ENCODE measurements at places on chromosomes 6 and 20.

- DNase-seq = no peak
Measured at GRCh38 chr6:42498473-42499128, 46.9 kb upstream of the TRERF1 start.

DNA sequence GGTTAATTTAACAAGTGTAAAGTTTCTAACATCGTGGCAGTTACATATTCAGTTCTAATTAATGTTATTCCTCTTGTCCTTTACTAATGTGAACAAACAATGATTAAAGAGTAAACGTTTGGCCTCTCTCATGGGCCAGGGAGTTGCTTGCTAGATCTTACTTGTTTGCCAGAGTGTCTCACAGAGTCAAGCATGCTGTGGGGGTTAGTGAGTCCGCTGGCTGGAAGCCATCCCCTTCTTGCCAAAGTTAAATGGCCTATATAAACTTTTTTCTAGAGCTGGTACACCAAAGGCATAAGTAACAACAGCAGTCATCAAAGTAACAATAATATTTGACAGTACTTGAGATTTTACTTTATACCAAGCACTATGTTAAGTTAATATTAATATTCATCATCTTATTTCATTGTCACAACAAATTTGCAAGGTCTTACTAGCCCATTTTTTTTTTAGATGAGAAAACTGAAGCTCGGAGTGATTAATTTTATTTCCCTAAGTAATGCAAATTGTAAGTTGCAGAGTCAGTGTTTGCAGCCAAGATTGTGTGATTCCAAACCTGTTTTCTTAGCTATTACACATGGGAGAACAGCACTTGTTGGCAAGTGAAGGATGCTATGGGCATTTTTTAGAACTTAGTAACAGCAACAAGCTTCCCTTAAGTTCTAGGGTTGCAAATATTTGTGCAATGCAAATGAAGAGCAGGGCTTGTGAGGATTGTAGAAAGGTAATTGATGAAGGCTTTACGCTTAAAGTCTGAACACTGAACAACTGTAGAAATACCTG is 224.5 kb downstream of the RFPL4B start:
- no peak for DNase-seq

- no peak for DNase-seq
Measured at GRCh38 chr6:24927277-24927955, 8.3 kb downstream of the RIPOR2 start.

GRCh38 chr6:157690441-157691210 is 132.4 kb upstream of the SNX9 start:
- peak; percentile 45 for DNase-seq

DNA sequence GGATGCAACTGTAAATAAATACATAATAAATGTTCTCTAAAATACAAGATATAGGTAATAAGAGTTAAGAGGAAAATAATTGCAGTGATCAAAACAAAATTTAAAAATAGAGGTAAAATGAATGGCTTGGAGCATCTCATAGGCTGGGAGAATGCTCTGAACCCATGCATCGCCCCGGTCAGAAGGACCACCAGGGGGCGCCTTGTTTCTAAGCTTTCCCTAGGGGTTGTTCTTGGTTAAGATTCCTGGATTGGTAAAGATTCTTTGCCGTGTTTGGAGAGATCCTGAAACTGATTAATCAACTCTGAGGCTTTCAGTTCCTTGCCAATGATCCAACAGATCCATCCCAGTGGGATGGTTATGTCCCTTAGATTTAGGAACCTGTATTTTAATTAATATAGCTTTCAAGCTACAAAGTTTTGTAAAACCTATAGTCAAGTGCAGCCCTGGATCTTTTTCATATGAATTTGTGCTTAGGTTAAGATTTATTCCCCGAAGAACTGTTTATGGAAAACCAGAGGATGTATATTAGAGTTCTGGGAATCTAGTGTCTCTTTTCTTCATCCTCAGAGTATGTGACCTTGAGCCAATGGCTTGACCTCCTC is 45.3 kb upstream of the PRELID3B start:
- peak; percentile 80 for DNase-seq

- peak; percentile 22 for DNase-seq
Measured at GRCh38 chr6:168136001-168136400, 57.0 kb upstream of the FRMD1 start.

DNA sequence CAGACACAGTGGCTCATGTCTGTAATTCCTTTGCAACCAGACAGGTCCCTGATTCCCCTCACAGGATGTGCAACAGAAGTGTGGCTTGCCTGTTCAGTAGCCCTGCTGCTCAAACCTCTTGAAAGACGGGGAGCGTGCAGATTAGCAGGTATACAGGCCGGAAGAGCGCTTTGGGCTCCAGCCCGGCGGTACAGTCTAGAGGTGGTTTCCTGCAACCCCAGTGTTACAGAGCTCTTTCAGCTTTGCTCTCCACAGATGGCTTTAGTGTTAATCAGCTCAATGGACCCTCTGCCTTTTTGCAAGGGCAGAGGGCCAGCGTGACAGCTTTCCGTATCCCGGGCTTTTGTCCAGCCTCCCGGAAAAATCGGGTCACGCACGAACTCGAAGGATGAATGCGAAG is 67.2 kb upstream of the TNFRSF21 start:
- peak; percentile 60 for DNase-seq

- no peak for DNase-seq
Measured at GRCh38 chr6:140844167-140844566, 1288.6 kb upstream of the GJE1 start.

GRCh38 chr6:53373638-53374037 is 24.9 kb upstream of the ELOVL5 start:
- no peak for DNase-seq

DNA sequence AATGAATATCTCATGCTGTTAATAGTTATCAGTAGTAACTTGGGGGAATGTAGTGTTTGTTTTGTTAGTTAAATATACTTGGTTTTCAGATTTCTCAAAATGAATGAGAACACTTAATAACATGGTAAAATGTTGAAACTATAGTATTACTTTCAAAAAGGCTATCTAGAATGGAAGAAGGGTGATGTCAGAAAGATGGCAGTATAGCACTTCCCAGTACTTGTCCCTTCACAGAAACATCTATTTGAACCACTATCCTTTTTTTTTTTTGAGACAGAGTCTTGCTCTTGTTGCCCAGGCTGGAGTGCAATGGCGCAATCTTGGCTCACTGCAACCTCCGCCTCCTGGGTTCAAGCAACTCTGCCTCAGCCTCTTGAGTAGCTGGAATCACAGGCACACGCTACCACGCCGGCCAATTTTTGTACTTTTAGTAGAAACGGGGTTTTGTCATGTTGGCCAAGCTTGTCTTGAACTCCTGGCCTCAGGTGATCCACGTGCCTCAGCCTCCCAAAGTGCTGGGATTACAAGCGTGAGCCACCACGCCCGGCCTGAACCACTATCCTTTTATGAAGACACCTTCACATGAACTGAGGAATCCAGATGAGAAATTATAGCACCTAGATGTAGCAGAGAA is 4.7 kb upstream of the ECHDC1 start:
- DNase-seq = no peak

DNA sequence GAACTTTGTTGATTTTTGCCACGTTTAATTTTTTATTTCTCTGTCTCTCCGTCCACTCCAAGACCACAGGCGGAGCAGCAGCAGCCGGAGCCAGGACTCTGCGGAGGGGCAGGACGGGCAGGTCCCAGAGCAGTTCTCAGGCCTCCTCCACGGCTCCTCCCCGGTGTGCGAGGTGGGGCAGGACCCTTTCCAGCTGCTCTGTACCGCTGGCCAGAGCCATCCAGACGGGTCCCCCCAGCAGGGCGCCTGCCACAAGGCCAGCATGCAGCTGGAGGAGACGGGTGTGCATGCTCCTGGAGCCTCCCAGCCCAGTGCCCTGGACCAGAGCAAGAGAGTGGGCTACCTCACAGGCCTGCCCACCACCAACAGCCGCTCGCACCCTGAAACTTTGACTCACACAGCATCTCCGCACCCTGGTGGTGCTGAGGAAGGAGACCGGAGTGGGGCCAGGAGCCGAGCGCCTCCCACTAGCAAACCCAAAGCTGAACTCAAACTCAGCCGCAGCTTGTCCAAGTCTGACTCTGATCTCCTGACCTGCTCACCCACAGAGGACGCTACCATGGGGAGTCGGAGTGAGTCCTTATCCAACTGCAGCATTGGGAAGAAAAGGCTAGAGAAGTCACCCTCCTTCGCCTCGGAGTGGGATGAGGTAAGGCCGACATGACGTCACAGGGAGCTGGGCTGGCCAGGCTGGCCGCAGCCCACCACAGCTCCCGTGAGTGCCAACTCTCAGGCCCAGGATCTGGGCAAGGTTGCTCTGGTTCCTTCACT is 123.5 kb downstream of the TCP11 start:
- DNase-seq = no peak

DNA sequence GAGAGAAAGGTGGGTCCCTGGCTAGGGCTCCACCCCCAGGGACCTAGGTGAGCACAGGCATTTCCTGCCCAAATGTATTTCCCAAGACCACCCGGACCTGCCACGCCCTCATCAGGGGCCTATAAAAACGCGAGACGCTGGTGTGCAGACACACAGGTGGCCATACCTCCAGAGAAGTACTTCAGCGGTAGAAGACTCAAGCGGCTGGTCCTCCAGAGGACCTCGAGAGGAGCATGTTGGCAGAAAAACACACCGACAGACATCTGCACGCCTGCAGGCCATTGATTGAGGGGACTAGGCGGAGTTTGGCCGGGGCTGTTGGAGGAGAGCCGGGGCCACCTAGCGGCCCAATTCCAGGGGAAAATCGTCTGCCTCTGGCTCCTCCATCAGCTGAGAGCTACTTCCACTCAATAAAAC is 695.8 kb upstream of the MMS22L start:
- peak; percentile 65 for DNase-seq

DNA sequence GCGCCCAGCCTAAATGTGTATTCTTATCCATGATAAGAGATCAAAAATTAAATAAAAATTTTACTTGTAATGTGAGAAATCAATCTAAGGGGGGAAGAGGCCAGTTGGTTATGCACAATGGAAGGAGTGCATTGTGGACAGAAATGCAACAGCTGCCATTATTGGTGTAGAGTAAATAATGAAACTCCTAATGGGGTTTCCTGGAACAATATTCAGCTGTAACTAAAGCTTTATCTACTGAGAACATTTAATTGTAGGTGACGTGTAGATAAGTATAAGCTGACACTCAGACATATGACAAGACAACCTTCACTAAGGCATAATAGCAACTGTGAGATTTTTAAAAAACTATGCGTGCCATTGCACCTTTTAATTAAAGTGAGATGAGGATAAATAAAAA is 71.4 kb downstream of the CEP57L1 start:
- DNase-seq = no peak

- no peak for DNase-seq
Measured at GRCh38 chr6:158044525-158044888, 62.8 kb downstream of the SYNJ2 start.

DNA sequence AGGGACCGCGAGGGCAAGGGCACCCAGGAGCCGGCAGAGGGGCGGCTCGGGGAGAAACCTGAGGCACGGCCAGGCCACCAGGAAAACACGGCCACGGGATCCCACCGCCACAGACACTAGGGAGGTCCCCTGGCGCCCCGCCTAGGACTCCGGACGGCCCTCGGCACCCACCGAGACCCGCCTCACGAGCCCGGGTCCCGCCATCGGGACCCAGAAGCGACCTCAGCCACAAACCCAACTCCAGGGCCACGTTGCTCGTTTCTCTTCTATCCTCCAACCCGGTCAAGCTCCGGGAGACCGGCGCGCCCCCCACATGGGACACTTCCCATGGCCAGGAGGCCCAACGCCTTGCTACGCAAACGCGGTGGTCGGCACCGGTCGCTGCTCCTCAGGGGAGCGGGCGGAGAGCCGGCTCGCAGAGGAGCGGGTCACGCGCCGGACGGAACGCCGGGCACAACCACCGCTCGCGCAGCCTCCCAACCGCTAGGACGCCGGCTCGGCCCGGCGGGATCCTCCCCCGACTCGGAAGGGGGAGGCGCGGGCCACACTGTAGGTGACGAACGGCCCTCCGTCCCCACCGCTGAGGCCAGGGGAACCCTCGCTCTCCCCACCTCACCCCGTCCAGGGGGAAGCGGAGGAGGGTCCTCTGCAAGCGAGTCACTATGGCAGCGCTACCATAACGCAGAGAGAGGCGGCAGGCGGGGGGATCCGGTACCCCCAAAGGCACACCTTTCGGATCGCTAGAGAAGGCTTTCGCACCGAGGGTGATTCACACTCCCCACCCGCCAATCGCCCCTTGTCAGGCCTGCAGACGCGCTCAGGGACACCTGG is 1514.1 kb upstream of the DEFB115 start:
- no peak for DNase-seq

DNA sequence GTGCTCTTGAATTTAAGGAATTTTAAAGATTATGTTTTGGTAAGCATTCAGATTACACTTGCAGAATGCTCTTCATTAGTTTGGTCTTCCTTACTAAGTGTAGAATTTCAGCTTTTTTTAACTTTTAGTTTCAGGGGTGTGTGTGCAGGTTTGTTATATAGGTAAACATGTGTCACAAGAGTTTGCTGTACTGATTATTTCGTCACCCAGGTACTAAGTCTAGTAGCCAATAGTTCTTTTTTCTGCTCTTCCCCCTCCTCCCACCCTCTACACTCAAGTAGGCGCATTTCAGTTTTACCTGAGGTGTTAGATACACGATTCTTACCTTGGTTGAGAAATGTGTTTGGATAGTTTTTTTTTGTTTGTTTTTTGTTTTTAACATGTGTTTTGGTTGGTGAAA is 68.3 kb downstream of the AFG1L start:
- DNase-seq = no peak

DNA sequence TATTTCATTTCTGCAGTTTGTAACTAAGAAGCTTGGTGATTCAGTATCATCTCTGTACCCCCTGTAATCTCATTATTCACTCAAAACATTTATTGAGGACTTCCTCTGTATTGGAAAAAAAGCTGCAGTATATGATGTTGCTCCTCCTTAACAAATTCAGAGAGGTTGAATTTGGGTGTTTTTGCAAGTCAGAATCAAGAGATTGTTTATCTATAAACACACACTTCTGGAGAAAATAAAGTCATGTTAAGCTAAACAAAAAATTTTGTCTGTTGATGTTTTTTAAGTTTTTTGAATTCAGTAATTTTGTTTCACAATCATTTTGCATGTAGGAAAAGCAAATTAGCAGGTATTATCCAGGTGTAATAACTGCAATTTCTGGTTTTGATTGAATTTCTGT is 11.4 kb upstream of the RHAG start:
- no peak for DNase-seq

- DNase-seq = no peak
Measured at GRCh38 chr6:156992020-156992804, 215.0 kb downstream of the ARID1B start.

DNA sequence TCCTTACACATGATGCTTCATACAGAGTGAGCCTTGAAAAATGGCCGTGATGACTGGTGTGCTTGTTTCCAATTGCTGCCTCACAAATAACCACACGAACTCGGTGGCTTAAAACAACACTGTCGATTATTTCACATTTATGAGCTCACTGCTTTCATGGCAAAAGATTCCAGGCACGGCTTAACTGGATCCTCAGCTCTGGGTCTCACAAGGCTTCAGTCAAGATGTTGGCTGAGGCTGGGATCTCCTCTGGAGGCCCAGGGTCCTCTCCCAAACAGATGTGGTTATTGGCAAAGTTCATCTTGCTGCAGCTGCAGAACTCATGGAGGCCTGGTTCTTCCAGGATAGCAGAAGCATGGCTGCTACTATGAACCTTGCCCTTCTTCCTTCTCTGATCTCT is 144.6 kb downstream of the TFAP2C start:
- DNase-seq = no peak

GRCh38 chr20:7323957-7324356 is 556.5 kb downstream of the BMP2 start:
- DNase-seq = no peak
